ENCODE measurements at places on chromosomes 4 and X.

DNA sequence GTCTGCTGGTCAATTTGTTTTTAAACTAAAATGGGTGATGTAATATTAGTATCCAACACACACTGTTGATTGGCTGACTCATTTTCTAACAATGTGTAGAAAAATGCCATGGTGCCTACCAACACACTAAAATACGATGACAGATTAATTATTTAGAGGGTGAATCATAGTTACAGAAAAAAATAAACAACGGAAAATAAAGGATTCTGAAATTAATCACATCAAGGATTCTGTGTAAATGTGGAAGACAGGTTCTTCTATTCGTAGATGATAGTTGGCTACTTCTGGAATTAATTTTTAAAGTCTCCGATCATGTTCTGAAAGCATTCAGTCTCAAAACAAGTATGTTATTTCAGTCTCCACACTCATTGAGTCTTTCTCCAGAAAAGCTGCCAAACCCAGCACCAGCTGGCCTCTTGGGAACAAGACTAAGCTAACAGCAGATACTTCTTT, 8.2 kb upstream of the IQCM start:
- DNase-seq: peak; percentile 94

- DNase-seq: peak; percentile 84
Measured at GRCh38 chrX:155767051-155767875, 113.9 kb upstream of the VAMP7 start.

DNA sequence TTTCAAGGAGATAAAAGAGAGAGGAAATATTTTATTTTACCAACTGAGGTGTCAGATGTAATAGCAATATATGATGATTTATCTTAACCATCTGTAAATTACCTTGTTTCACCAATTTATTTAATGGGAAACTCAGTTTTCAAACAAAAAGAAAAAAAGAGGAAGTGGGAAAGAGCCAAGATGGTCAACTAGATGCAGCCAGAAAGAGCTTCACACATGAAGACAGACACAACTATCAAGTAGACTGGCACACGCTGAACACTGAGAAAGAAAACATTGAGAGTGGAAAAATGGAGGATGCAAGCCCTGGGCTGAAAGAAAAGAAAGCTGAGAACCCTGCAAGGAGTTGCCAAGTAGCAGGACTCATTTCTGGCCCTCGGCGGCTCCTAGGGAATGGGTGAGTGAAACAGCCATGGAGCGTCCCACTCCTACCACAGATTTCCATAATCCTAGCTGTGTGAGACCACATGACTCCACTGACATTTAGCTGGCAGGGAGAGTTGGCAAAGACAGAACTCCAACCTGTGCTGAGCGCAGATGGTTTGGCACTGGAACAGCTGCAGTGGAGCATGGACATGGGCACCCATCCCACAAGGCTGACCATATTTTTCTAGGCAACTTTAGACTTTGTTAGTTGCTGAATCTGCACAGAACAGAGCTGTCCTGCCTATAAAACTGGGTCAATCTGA, 409.3 kb downstream of the FAM47B start:
- DNase-seq: no peak

DNA sequence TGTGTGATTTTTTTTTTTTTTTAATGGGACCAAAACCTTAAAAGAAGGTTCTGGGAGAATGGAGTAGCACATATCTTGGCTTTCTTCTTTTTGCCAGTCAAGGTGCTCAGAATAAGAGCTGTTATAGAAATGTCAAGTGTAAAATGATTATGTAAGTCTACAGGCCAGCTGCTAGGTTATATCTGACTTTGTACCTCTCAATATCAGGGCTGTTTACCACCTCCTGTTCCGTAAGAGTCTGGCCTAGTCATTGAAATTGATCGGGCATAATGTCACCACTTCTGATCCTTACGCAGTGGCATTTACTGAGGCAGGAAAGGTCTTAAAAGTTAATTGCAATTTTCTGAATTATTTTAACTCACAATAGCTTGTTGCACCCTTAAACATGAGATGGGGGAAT, 41.1 kb downstream of the LIMCH1 start:
- no peak for DNase-seq

DNA sequence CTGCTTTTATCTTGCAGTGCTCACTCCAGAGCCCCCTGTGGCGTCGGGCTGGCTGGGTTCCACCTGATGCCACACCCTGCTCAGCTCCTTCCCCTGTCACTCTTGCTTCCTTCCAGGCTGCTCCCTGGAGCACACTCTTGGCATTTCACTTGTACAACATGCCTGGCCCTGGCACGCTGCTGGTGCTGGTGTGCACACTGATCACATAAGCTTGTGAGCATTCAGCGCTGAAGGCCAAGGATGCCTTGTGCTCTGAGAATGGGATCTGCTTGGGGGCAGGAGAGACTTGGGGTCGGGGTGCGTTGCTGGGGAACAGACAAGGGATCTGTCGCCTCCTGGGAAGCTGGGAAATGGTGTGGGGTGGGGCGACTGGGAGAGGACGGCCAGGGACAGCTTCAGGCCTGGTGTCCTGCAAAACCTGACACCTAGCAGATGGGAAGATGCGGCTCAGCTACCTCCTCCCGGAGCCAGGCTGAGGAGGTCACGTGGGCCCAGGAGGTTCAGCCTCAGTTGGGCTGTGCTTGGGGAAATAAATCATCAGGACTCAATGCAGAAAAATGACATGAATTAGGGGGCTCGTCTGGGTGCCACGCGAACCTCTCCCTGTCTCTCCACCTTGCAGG, 108.5 kb downstream of the PHKA2 start:
- no peak for DNase-seq

GRCh38 chr4:7180938-7181337, 11.4 kb upstream of the SORCS2 start:
- DNase-seq: no peak

DNA sequence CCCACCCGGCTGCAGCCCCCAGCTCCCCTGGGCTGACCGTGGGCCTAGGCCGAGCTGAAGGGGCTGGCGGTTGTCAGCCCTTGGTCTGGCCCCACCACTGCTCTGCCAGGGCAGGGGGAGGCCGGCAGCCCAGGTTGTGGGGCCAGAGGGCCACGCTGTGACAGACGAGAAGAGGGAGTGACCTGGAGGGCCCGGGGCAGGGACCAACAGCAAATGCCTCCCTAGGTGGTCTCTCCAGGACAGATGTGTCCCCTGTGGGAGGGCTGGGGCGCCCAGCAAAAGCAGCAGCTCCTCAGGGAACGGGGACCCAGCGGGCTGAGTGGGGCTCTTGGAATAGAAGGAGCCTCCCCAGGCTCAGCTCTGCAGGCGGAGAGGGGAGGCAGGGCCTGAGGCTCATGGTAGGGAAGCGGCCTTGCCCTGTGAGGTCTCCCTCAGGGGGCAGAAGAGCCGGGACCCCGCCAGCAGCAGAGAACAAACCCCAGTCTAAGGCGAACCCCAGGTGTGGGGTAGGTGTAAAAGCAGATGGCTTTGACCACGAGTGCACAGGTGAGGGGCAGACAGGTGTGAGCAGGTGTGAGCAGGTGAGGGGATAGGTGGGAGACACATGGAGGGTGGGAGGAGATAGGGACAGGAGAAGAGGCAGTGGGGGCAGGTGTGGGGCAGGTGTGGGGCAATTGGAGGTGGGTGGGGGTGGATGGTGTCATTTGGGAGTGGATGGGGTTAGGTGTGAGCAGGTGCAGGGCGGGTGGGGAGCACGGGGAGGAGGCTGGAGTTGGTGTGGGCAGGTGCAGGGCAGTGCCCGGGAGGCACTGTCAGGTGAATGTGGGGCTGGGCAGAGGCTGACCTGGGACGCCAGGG, 34.1 kb upstream of the SPON2 start:
- no peak for DNase-seq

DNA sequence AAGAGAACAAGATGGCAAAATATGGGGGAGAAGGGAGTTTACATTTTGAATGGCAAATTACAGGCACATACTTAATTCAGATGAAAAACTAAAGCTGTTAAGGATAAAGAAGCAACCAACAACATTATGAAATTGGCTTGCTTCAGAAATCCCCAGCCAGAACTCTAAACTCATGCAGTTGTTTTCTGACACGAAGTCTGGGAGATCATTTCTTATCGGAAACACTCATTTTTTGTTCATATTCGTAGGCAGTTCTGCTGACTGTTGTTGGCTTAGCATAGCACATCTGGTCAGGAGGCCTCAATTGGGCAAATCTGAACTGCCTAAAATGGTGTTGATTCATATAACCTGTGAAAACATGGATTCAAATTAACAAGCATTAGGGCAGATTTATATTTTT, 33.0 kb upstream of the ARHGAP6 start:
- DNase-seq: no peak

- DNase-seq: no peak
Measured at GRCh38 chr4:68145261-68145660, 15.6 kb upstream of the TMPRSS11F start.

DNA sequence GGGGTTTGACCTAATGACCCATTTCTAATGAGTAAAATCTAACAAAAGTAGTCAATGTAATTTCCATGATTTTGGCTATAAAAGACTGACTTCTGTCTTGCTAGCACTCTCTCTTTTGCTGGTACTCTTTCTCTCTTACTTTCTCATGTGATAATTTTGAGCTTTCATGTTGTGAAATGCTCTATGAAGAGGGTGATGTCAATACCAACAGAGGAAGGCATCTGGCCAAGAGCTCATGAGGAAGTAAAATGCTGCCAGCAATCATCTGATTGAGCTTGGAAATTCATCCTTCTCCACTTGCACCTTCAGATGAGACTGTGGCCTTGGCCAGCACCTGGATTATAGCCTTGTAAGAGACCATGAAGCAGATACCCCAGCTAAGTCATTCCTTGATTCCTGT, 347.7 kb downstream of the HS3ST1 start:
- DNase-seq: no peak

DNA sequence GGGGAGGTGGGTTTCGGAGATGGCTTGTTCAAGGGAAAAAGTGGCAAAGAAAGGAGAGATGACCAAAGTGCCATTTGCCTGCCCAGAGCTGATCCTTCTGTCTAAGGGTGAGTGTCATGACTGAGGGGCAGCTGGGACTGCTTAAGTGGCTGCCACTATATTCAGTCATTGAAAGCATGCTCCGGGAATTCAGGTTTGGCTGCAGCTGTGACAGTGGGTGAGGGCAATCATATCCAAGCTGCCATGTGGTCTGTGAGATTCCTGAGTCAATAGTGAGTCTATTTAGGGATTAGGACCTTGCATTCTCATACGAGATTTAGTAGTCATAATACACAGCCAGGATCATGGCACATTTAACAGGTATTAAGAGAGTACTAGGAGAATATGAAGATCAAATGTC, 138.8 kb upstream of the BANK1 start:
- no peak for DNase-seq

DNA sequence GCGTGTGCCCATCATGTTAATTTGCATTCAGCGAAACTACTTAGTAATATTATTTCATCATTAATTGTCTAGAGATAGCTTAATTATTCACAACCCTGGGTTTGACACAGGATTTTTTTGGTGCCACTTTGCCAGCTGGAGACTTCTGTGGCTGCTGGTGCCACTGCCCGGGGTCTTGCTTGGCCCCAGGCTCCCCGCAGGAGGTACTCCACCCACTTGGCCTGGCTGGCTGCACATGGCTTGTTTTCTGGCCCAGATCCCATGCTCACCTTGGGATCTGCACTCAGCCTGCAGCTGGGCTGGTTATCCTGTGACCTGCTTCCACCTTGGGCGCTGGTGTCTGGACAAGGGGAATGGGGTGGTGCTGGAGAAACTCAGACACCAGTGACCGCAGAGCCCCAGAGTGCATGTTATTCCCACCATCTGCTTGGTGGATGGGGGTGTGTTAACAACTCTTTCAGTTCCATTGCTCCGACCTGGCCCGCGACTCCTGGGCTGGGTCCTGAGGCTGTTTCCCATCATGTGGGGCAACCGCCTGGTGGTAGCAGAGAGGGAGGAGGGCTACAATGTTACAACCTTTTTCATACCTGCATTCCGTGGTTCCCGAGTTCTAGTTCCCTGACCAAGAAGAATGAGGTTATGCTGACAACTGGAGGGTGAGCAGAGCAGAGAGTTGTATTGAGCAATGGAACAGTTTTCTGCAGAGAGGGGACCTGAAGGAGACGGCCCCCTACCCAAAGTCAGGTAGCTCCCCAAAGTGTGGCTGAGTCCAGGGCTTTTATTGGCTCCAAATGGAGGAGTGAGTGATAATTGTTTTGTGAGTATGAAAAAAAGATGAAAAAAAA, 1950.0 kb upstream of the IGFBP7 start:
- DNase-seq: no peak

DNA sequence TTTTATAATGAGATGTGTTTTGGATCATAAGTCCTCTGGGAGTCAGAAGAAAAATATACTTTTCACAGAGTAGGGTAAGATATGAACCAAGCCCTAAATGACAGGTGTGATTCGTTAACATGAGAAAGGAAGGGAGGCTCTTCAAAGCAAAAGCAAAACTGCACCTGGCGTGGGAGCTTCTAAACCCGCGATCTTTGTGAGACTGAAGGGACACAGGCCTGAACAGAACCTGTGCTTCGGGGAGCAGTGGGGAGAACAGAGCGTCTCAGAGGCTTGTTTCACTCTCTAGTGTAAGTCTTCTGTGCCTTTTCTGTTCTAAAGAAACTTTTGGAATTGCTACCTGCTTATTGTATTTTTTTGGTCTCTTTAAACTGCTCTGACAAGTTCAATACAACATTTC, 30.2 kb upstream of the CYP4V2 start:
- no peak for DNase-seq

DNA sequence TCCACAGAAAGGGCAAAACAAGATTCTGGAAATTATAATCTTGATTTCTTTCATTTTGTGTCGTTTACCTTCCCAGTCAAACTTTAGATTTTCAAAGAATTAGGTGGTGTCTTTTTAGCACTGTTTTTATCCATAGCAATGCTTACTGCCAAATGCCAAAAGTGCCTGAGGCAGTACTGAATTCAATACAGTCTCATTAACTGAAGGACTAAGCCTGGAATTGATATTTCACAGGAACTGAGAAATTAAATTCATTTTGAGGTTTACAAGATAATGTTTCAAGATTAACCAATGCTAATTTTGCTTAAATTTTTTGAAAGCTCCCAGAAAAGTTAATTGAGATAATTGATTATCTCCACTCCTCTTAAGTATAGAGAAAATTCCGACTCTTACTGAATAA, 68.8 kb upstream of the ARHGAP24 start:
- DNase-seq: no peak

- DNase-seq: peak; percentile 49
Measured at GRCh38 chrX:68631336-68631735, 16.1 kb upstream of the STARD8 start.

DNA sequence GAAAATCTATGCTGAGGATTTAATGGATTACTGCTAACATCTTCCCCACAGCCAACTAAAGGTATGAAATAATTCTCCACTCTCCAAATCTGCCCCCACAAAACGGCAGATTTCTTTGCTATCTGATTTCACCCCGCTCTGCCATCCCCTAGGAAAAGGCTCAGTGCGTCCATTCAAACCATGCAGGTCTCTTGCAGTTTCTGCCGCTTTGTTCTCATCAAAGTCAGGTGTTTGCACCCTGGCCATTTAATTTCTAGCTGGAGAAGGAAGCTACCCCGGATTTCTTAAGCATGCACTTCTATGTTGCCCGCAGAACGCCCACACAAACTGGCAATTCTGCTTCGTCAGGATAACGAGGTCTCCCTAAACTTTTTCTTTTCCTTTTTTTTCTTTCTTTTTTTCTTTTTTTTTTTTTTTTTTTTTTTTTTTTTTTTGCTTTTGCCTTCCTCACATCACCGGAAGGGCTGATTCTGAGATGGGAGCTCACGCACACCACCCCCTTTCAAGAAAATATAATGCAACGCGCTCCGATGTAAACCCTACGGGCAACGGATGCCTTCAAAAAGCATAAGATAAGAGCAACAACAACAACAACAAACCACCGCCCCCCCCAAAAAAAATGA, 3.3 kb downstream of the NLGN4X start:
- no peak for DNase-seq

GRCh38 chr4:4914965-4915845, 55.7 kb downstream of the MSX1 start:
- DNase-seq: no peak

GRCh38 chr4:83890231-83890630, 354.3 kb downstream of the GPAT3 start:
- peak; percentile 24 for DNase-seq
